Thoracic aorta (tissue), 2 donors: ENCODE measurements at places on chromosomes 5 and 9. TPM values are rescaled to one million over a fixed set of nuclear protein-coding genes. Genes with fewer than 3 reads are reported as not detected.

Gene ARL14EPL
- not detected for total RNA-seq

Gene PCSK1
- 0.14 TPM for total RNA-seq

Gene CMBL
- 3.4 TPM for total RNA-seq

Gene SUSD1
- 24.0 TPM for total RNA-seq

GRCh38 chr5:120304663-120305062 lies 159.4 kb upstream of the PRR16 start:
- no peak overlapping the region for H3K4me3 ChIP-seq
- no peaks in the 10 kb centered on the region for H3K4me1 ChIP-seq
- DNase-seq, result no peak
- H3K27me3 ChIP-seq, result no peaks in the 10 kb centered on the region
- no peaks in the 10 kb centered on the region for H3K36me3 ChIP-seq
- H3K27ac ChIP-seq, result no peak overlapping the region

GRCh38 chr9:80191108-80191507 lies 619.3 kb downstream of the TLE4 start:
- no peaks in the 10 kb centered on the region for H3K36me3 ChIP-seq
- H3K27me3 ChIP-seq, result no peaks in the 10 kb centered on the region
- no peak for DNase-seq
- no peaks in the 10 kb centered on the region for H3K4me1 ChIP-seq

- H3K27ac ChIP-seq, result no peak overlapping the region
- DNase-seq, result no peak
- H3K4me3 ChIP-seq, result no peak overlapping the region
- H3K27me3 ChIP-seq, result no peaks in the 10 kb centered on the region
- peaks cover 66% of the 10 kb centered on the region for H3K4me1 ChIP-seq
Observed at GRCh38 chr5:142829801-142830220, 59.6 kb downstream of the ARHGAP26 start.

- no peak overlapping the region for H3K27ac ChIP-seq
- no peaks in the 10 kb centered on the region for H3K36me3 ChIP-seq
- no peaks in the 10 kb centered on the region for H3K27me3 ChIP-seq
- no peak for DNase-seq
- peaks cover 24% of the 10 kb centered on the region for H3K4me1 ChIP-seq
Observed at GRCh38 chr5:8135742-8136141, 266.8 kb downstream of the MTRR start.

- no peak overlapping the region for H3K27ac ChIP-seq
- peaks cover 14% of the 10 kb centered on the region for H3K4me1 ChIP-seq
- H3K27me3 ChIP-seq, result no peaks in the 10 kb centered on the region
- DNase-seq, result no peak
Observed at GRCh38 chr5:100842080-100842479, 61.0 kb downstream of the ST8SIA4 start.

DNA sequence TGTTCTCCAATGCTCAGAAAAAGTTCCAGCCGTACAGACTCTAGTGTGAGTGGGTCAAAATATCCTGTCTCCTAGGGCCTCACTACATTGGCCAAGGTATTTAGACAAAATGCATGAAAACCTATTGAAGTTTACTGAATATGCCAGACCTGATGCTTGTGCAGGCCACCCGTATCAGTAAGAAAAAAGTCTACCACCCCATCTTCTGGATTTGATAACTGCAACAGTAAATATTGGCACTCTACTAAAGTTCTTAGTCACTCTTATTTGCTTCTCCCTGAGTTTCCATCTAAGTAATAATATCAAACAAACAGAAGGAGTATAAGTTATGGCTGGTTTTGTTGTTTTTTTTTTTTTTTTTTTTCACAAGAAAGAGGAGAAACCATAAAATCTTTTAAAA lies 627.7 kb upstream of the KLF4 start:
- H3K36me3 ChIP-seq, result no peaks in the 10 kb centered on the region
- no peak for DNase-seq
- H3K4me1 ChIP-seq, result no peaks in the 10 kb centered on the region
- no peaks in the 10 kb centered on the region for H3K27me3 ChIP-seq
- H3K4me3 ChIP-seq, result no peak overlapping the region

- no peak overlapping the region for H3K27ac ChIP-seq
- DNase-seq, result no peak
- H3K4me1 ChIP-seq, result peaks cover 44% of the 10 kb centered on the region
- H3K4me3 ChIP-seq, result no peak overlapping the region
Observed at GRCh38 chr5:142311725-142312124, 13.1 kb downstream of the SPRY4 start.

DNA sequence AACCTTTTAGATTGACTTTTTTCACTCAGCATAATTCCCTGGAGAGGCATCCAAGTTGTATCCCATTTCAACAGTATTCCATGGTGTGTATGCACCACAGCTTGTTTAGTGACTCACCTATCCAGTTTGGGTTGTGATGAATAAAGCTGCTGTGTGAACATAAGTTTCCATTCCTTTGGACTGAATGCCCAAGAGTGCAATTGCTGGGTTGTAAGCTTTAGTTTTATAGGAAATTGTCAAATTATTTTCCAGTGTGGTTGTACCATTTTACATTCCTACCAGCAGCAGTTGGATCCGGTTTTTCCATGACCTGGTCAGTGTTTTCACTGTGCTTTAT lies 60.9 kb upstream of the TMED7 start:
- H3K4me3 ChIP-seq, result peak overlapping the region; percentile 57
- no peaks in the 10 kb centered on the region for H3K27me3 ChIP-seq
- H3K36me3 ChIP-seq, result no peaks in the 10 kb centered on the region
- DNase-seq, result no peak
- H3K27ac ChIP-seq, result peak overlapping the region; percentile 76

DNA sequence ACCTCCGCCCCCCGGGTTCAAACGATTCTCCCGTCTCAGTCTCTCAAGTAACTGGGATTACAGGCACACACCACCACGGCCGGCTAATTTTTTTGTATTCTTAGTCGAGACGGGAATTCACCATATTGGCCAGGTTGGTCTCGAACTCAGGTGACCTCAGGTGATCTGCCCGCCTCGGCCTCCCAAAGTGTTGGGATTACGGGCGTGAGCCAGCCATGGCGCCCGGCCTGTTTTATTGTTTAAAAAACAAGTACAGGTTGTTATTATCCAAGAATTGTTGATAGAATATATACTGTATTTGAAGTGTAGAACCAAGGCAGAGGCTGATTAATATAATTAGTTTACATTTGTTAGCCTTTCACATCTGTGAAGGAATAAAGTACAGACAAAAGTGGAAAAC lies 8.9 kb downstream of the PARP8 start:
- H3K27ac ChIP-seq, result no peak overlapping the region
- H3K27me3 ChIP-seq, result no peaks in the 10 kb centered on the region
- DNase-seq, result no peak
- no peak overlapping the region for H3K4me3 ChIP-seq
- H3K4me1 ChIP-seq, result peaks cover 51% of the 10 kb centered on the region

DNA sequence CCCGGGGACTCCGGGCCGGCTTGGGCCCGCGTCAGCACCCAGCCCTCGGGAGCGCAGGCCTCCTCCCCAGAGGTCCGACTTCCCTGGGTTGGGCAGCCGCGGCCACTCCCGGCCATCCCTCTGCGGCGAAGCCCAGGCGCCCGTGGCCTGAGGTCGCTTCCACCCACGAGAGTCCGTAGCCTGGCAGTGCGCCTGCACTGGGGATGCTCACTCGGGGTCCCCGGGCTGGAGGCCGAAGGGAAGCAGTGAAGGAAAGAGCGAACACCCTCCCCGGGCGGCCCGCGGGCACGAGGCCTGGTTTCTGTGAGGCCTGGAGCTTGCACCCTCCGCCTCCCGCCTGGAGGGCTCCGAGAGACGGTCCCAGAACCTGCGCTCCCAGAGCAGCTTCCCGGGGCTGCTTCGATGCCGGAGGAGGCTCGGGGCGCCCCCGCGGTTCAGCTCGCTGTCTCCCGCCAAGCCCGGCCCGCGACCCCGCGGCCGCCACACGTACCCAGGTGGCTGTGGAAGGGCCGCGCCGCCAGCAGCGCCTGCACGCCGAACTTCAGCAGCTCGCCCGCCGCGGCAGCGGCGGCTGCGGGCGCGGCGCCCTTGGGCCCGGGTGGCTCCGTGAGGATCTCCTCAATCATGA lies 607 bp downstream of the BARX1 start:
- peaks cover 63% of the 10 kb centered on the region for H3K4me1 ChIP-seq
- no peaks in the 10 kb centered on the region for H3K36me3 ChIP-seq
- H3K27me3 ChIP-seq, result peaks cover 47% of the 10 kb centered on the region

- no peaks in the 10 kb centered on the region for H3K36me3 ChIP-seq
- H3K27me3 ChIP-seq, result no peaks in the 10 kb centered on the region
- no peak for DNase-seq
- no peak overlapping the region for H3K4me3 ChIP-seq
- H3K4me1 ChIP-seq, result peaks cover 19% of the 10 kb centered on the region
Observed at GRCh38 chr5:89260254-89260653, 377.3 kb upstream of the MEF2C start.

DNA sequence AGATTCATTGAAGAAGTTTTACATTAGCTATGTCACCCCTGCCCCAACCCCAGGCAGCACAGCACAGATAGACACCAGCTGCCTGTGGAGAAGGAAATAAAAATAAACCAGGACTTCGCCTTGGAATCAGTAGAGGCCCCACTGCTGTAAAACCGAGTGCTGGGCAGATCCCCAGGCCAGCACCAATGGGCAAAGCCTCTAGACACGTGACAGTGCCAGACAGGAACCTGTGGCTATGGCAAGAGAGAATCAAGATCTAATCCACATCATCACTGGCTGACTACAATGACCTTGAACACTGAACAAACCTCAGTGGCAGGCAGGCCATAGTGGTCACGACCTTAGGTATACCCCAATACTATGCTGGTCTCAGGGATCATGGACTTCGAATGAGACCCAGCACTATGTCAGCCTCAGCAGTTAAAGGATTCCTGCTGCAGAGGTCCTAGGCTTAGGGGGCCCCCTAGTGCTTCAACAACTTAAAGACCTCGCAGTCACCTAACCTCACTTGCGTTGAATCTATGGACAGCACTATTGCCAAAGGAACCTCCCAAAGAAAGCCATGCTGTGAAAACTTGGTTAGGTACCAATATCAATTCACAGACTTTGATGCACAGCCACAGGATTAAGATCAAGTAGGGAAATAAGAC lies 2118.6 kb upstream of the C9orf72 start:
- H3K4me3 ChIP-seq, result no peak overlapping the region
- no peaks in the 10 kb centered on the region for H3K4me1 ChIP-seq
- no peak overlapping the region for H3K27ac ChIP-seq
- no peaks in the 10 kb centered on the region for H3K36me3 ChIP-seq
